ENCODE measurements at places on chromosomes 2 and 18.

DNA sequence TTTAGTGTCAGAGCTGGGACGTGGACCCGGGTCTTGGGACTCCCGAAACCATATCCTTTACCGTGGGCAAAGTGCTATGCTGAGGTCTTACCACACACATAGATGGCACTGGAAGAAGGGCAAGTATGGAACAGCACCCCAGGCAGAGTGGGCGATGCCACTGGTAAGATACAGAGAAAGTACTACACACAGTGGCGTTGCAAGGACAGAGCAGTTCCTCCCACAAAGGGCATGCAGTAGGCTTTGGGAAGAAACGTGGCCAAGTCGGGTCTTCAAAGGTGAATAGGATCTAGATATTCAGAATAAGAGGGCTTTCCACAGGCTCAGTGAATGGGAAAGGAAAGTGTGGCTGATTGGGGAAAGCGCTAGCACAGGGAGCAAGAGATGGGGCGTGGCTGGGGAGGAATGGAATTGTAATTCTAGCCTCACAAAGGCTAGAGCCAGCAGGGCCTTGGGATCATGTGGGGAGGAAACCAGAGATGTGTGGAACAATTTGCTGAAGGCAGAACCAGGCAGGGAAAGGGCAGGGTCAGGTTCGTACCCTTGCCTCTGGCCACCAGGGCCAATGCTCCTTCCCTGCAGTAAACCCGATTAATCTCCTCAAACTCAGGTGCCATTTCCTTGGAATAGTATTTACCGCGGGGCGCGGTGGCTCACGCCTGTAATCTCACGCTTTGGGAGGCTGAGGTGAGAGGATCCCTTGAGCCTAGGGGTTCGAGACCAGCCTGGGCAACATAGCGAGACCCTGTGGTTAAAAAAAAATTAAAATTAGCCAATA, 36.0 kb downstream of the PCBP1 start:
- H3K4me3 ChIP-seq: peak overlapping the region; percentile 62
- DNase-seq: peak; percentile 53
- H3K36me3 ChIP-seq: no peaks in the 10 kb centered on the region
- peaks cover 61% of the 10 kb centered on the region for H3K4me1 ChIP-seq
- H3K27ac ChIP-seq: peak overlapping the region; percentile 100

GRCh38 chr2:166805753-166806152, 82.5 kb upstream of the XIRP2 start:
- H3K4me1 ChIP-seq: no peaks in the 10 kb centered on the region
- no peak overlapping the region for H3K27ac ChIP-seq
- no peak for DNase-seq
- no peak overlapping the region for H3K4me3 ChIP-seq

DNA sequence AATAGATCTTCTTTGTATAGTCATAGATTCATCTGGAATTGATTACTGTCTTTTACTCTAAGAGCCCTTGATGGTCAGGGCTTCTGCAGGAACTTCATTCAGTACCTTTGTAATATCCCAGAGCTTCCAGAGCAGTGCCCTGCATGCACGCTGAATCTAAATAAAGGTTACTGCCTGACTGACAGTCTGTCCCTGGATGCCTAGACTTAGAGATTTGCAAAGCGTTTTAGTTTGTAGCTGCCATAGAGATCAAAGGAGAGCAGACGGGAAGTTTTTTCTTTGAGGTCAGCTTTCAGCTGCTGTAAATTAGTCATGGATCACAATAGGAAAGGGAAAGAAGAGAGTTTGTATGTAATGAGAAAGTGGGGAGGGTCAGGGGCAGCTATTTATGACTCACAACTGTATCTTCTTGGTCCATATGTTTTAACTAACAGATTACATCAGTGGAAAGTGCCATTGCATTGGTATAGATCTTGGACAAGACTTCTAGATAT, 45.2 kb upstream of the NYAP2 start:
- no peaks in the 10 kb centered on the region for H3K4me1 ChIP-seq
- H3K36me3 ChIP-seq: no peaks in the 10 kb centered on the region
- H3K27me3 ChIP-seq: peaks cover 10% of the 10 kb centered on the region

- peak within 1 kb of the TSS; percentile 61 for H3K4me3 ChIP-seq
- DNase-seq: peak; percentile 89
- peaks cover 5% of the 10 kb centered on the region for H3K36me3 ChIP-seq
- H3K4me1 ChIP-seq: peaks cover 66% of the 10 kb centered on the region
Observed at GRCh38 chr2:231530099-231531011, at the start of gene NMUR1. NMUR1 (minus strand) TSS chr2:231530445; CDS start chr2:231530361, 84 bp downstream.

- H3K4me1 ChIP-seq: no peaks in the 10 kb centered on the region
- no peak for DNase-seq
- H3K36me3 ChIP-seq: no peaks in the 10 kb centered on the region
- H3K4me3 ChIP-seq: no peak overlapping the region
Observed at GRCh38 chr2:50952596-50952995, 79.3 kb downstream of the NRXN1 start.

- H3K27ac ChIP-seq: no peak overlapping the region
- DNase-seq: no peak
- H3K4me1 ChIP-seq: no peaks in the 10 kb centered on the region
- no peak overlapping the region for H3K4me3 ChIP-seq
Observed at GRCh38 chr18:45227001-45227742, 388.1 kb upstream of the SLC14A2 start.

Measured in natural killer cell (primary cell).